Natural killer cell treated with Interleukin-12 subunit alpha and Interleukin-12 subunit beta and Interleukin-15 and Interleukin-18, amount 100 ng/mL, for 72 hours (primary cell): ENCODE measurements at places on chromosomes 11 and 22.

- no peak for DNase-seq
Observed at GRCh38 chr11:2072551-2073261, 66.5 kb downstream of the IGF2 start.

GRCh38 chr22:17910561-17911311, 113.6 kb downstream of the MICAL3 start:
- DNase-seq = no peak

GRCh38 chr22:31680861-31681341, 18.9 kb upstream of the PISD start:
- no peak for DNase-seq

GRCh38 chr11:112582366-112582765, 321.7 kb upstream of the PLET1 start:
- no peak for DNase-seq

- DNase-seq = no peak
Observed at GRCh38 chr11:44868455-44869421, 81.9 kb downstream of the TP53I11 start.

GRCh38 chr11:102577723-102578122, 47.2 kb upstream of the MMP7 start:
- DNase-seq = no peak

GRCh38 chr11:67299471-67300191, 3.7 kb upstream of the SSH3 start:
- DNase-seq = peak; percentile 51

- no peak for DNase-seq
Observed at GRCh38 chr11:44147751-44148150, 52.3 kb downstream of the EXT2 start.

DNA sequence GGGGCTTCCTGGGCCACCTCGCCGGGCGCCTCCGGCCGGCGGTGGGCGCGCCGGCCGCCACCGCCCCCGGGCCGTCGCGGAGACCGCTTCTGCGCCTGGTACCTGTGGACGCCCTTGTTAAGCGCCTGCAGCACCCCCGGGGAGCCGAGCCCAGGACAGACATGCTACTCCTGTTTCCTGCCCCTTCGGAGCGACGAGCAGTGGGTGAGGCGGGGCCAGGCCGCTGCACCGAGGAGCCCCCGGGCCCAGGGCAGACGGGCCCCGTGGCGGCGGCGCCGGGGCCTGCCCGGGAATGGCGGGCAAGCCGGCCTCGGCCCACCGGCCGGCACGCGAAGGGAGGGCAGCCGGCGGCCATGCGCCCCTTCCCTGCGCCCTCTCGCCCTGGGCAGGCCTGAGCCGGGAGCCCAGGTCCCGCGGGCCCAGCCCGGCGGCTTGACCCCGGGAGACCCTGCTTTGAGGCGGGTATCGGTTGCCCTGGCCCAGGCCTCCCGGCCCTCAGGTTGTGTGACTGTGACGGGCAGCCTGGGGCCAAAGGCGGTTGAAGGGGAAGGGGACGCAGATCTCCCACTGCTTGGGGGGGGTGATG, 789 bp upstream of the KDM2A start:
- DNase-seq = peak; percentile 69

GRCh38 chr11:106063009-106063408, 14.1 kb downstream of the KBTBD3 start:
- DNase-seq = no peak

GRCh38 chr22:30697975-30698374, 3.3 kb downstream of the OSBP2 start:
- no peak for DNase-seq

DNA sequence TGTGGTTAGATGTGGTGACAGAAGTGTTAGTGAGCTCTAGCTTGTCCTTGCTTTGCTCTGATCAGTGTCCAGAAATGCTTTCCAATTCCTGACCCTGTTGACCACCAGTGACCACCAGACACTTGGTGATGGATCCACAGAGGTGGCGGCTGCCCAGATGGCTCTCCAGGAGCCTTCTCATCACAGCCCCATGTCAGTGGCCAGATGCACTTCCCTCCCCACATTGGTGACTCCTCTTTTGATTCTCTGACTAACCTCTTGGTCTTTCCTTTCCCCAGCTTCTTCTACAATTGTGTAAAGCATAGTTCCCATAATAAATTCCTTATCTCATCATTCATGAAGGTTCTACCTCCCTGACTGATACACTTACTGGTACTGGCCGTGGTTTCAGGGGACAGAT, 40.1 kb upstream of the CXCR5 start:
- DNase-seq = no peak

DNA sequence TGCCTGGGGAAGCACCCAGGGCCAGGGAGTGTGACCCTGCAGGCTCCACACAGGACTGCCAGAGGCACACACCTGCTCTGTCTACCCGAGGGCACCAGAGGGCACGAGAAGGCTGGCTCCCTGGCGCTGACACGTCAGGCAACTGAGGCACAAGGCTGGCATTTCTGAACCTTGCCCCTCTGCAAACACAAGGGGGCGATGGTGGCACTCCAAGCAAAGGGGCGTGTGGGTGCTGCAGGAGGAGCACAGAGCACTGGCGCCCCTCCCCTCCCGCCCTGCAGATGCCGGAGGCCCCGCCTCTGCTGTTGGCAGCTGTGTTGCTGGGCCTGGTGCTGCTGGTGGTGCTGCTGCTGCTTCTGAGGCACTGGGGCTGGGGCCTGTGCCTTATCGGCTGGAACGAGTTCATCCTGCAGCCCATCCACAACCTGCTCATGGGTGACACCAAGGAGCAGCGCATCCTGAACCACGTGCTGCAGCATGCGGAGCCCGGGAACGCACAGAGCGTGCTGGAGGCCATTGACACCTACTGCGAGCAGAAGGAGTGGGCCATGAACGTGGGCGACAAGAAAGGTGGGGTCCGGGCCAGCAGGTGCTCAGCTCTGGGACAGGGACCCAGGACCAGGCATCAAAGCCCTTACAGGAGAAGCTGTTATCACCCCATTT, 20.8 kb upstream of the TXNRD2 start:
- DNase-seq = no peak

DNA sequence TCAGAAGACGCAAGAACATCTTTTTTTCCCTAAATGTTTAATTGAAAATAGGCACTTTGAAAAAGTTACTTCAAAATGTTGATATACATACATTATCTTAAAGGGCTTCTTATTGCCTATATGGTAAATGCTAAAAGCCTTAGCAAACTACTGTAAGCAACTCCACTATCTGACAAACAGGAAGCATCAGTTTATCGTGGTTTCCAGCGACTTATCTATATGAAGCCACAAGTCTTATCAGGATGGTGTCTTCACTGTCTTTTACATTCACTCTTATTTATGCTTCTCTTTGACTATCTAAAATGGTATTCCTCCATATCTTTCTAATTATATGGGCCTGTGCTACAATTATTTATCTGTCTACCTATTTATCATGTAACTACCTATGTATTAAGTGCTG, 2091.9 kb downstream of the LRRC4C start:
- no peak for DNase-seq

- no peak for DNase-seq
Observed at GRCh38 chr11:92190535-92191206, 33.9 kb upstream of the FAT3 start.

DNA sequence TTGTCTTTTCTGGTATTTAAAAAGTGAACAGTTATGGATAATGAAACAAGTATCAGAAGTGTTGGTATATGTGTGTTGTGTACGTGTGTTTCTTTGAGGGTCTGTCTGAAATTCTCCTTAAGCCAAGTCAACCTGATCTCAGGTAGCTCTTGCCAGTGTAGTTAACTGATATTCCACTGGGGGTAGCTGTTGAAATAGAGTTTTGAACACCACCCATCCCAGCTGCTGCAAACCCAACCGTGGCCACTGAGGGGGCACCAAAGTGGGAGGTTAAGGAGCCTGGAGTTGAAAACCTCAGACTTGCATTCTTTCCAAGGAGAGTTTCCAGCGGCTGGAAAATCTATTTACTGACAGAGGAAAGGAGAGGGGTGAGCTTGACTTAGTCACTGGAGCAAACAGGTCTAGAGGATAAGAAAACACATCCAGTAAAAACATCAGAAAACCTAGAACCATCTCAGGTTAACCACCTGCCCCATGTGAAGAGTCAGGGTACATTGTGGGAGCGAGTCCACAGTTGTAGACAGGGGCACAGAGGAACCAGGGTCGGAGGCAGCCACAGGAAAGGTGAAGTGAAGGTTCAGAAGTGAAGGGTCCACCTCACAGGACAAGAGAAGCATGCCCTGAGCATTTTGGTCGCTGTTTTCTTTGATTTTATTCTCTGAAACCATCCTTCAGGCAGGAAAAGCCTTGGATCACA, 8.8 kb upstream of the CUL5 start:
- no peak for DNase-seq

DNA sequence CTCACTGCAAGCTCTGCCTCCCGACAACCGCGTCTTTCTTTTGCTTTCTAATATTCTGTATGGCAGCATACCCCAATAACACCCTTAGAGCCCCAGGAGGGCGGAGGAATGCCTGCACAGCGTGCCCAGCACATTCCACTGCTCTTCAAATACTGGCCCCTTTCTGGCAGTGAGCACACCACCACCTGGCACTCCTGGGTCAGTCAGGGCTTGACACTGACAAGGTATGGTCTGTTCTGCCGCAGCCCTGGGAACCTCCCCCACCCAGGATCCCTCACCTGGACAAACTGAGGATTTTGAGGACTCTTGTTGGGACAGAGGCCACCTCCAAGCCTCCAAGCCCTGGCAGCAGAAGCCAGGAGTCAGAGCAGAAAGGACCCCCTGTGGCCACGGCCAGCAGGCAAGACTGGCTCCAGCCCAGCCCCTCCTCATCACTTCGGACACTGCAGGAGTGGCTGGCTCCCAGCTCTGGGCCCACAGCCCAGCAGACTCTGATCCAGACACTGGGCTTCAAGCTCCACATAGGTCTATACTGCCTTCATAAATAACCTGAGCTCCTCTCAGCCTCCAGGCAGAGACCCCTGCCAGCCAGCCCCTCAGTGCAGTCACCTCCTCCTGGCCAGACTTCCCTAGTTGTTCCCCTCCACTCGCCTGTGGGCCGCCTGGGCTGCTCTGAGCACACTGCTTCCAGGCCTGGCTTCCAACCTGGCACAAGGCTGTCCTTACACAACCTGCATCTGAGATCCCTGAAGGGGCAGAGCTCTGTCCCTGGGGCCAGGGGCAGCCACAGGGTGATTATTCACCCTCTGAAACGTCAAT, 14.5 kb downstream of the CARS1 start:
- no peak for DNase-seq

DNA sequence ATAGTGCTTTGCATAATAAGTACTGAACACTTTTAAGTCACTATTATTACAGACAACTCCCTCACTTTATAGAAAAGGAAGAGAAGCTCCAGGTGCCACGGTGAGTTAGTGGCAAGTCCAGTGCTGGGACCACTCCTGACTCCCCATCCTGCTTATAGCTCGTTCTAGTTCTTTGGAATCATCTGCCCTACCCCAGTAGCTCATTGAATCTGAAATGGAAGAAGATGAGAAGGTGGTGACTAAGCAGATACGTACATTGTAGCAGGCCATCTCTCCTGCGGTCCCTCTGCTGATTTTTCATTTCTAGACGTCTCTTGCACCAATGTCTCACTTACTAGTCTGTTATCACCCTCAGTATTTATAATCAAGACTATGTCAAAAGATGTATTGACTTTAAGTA, 21.6 kb downstream of the MMP20 start:
- no peak for DNase-seq

GRCh38 chr11:16615480-16615879, 123.0 kb upstream of the C11orf58 start:
- DNase-seq = no peak

GRCh38 chr11:36130401-36130800, 158.8 kb downstream of the COMMD9 start:
- DNase-seq = no peak

- no peak for DNase-seq
Observed at GRCh38 chr11:36763187-36763586, 165.2 kb upstream of the RAG2 start.

DNA sequence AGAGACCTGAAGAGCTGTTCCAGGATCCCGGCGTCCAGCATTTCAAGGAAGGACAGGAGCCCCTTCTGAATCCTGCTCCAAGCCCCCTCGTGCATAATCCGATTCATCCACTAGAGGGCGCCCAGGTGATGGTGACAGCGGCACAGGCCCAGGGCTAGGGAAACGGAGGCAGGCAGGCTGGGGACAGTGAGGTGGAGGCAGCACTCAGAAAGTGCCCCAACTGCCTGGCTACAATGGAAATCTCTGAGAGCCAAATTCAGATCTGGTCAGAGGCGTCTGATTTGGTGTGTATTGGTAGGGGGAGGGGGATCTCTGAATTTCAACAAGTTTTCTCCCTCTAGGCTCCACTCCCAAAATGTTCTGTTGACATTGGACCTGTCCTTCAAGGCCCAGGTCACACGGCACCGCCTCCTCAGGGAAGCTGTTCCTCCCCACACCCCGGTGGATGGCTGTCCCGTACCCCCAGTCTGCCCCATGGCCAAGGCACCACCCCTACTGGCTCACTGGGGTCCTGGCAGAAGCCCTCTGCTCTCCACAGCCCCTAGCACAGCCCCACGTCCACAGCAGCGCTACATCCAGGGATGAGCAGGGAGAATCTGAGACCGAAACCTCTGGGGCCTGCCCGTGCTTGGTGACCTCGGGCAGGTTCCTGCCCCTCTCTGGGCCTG, 142.9 kb downstream of the CRYBB2 start:
- DNase-seq = peak; percentile 78

DNA sequence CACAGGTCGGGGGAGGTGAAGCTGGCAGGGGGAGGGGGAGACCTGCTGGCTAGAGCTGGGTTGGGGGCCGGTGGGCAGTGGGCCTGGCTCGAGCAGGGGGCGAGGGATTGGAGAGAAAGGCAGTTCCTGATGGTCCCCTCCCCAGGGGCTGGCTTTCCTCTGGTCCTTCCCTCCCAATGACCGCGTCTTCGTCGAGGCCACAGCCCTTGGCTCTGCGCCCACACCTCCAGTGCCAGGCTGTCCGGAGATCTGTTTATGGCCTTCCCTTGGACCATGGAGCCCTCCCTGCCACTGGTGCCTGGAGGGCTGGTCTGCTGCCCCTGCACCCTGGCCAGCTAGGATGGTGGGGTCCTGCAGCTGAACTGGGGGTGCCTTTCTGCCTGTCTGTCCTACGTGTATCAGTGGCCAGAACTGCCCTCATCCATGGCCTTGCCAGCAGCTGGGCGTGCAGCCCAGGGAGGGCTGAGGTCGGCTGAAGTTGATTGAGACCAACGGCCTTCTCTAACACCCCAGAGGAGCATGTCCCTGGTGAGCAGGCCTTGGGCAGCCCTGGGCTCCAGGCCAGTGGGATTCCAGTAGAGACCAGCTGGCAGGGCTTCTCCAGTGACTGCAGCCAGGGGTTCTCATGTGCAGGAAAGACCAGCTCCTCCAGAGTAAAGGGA, 12.3 kb downstream of the TANGO2 start:
- DNase-seq = no peak

DNA sequence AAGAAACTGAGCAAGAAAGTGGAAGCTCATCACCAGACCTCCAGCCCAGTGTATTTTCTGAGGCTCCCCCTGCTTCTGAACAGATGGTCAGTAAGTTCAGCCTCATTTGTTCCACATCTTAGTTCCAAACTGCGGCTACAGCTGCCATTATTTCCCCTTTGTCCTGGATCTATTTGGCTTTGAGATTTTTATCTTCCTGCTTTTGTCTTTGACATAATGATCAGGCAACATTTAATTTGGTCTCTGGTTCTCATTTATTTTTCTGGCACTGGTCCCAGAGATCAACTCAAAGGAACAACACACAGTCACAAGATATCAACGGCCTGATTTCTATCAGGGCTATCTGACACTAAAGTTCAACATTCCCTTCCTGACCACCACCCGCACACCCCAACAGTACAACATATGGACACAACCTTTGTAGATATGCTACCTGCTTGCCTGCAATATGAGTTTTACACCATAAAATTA, 137.5 kb downstream of the FAM76B start:
- no peak for DNase-seq

GRCh38 chr22:29310065-29310862, 3.8 kb downstream of the GAS2L1 start:
- no peak for DNase-seq

- no peak for DNase-seq
Observed at GRCh38 chr11:22336587-22336986, 1.6 kb upstream of the SLC17A6 start.
